Right atrium auricular region (tissue), 2 donors: ENCODE measurements at places on chromosomes 5 and 9.

DNA sequence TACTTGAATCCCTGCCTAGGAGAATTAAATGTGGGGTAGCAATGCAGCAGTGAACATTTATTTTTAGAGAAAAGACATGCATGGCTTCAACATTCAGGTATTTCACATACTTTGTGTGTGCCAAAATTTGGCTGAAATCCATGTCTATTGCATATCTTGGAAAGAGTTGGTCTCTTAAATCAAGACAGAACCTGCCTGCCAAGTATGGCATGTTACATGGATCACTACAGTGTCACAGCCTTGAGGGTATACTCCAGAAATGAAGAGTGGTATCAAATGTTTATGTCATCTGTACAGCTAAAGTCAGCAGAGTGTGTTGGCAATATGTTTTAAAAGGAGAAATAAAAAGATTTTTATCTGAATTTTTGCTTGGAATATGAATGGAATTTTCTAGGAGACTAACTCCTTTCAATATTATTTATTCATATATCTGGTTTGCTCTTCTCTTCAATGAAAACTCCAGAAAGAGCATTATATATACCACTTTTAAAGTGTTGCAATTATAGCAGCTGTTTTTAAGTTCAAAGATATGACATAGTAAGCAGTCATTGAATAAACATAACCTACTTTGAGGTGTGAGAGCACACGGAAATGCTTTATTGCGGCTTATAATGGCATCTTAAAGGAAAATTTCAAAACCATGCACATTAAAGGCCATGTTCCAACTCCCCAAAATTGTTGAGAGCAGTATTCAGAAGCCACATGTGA is 95.4 kb upstream of the MINAR2 start:
- H3K27me3 ChIP-seq, result no peaks in the 10 kb centered on the region
- no peak for DNase-seq
- no peaks in the 10 kb centered on the region for H3K36me3 ChIP-seq
- H3K4me3 ChIP-seq, result no peak overlapping the region

DNA sequence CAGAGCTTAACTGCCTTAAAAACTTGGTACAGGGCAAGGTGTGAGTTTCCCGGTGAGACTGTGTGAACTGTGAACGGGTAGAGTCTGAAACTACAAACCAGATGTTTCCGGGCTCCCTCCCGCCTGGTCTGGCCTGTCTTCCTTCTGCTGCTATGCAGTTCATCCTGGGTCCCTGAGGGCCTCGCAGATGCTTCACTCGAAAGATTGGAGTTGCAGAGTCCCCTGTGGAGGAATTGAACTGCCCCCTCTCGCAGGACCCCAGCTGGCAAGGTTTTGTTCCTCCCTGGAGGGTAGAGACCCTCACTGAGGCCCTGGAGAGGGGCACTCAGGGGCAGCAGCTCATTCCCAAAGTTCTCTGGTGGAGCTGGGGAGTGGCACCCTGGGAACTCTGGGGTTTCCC is 533 bp downstream of the DCANP1 start:
- DNase-seq, result peak; percentile 28
- H3K27ac ChIP-seq, result no peak overlapping the region
- no peaks in the 10 kb centered on the region for H3K27me3 ChIP-seq
- no peak overlapping the region for H3K4me3 ChIP-seq

DNA sequence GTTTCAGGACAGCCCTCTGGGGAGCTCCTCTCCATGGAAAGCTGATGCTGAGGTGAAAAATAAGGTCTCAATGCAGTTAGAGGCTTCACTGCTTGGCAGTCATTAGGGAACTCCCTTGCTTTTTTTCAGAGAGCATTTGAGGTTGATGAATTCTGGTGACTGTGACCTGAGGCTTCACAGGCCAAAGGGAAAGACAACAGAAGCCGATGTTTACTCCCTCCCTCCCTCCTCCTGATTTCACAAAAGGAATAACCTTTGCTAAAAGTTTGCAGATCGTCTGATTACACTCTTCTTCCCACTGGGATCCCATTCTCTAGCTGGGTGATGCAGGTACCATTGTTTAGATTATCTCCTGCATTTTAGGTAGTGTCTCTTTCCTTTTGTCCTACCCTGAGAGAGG is 329.4 kb downstream of the KIF4B start:
- no peaks in the 10 kb centered on the region for H3K36me3 ChIP-seq
- no peaks in the 10 kb centered on the region for H3K4me1 ChIP-seq
- H3K27ac ChIP-seq, result no peak overlapping the region

- H3K4me1 ChIP-seq, result peaks cover 11% of the 10 kb centered on the region
- H3K27me3 ChIP-seq, result no peaks in the 10 kb centered on the region
Measured at GRCh38 chr5:91365498-91365897, 17.6 kb downstream of the ARRDC3 start.

GRCh38 chr5:74570250-74570649 is 70.3 kb downstream of the ENC1 start:
- H3K4me3 ChIP-seq, result no peak overlapping the region
- H3K36me3 ChIP-seq, result no peaks in the 10 kb centered on the region
- H3K27ac ChIP-seq, result no peak overlapping the region

DNA sequence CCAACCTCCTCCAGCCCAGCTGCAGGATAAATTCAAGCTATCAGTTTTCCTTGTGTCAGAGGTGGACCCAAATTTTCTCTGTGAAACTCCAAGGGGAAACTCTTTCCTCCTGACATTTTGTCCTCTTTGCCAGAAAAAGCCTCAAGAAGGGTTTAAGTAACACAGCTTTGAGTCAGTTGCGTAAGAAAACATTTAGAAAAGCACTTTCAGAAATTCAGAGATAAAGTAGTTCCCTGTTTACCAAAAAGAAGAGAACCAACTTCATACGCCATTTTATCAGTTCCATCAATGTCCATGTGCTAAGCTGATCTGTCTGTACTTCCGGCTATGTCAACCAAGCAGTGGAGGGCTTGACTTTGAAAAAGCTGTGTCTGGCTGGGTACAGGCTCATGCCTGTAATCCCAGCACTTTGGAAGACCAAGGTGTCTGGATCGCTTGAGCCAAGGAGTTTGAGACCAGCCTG is 19.9 kb upstream of the SUSD1 start:
- H3K27ac ChIP-seq, result peak overlapping the region; percentile 72
- H3K27me3 ChIP-seq, result no peaks in the 10 kb centered on the region

- peak overlapping the region; percentile 50 for H3K27ac ChIP-seq
- DNase-seq, result no peak
- H3K4me1 ChIP-seq, result no peaks in the 10 kb centered on the region
- no peaks in the 10 kb centered on the region for H3K36me3 ChIP-seq
Measured at GRCh38 chr9:36149197-36149596, 12.7 kb downstream of the GLIPR2 start.

- no peak for DNase-seq
- H3K36me3 ChIP-seq, result no peaks in the 10 kb centered on the region
- H3K27me3 ChIP-seq, result no peaks in the 10 kb centered on the region
- no peak overlapping the region for H3K27ac ChIP-seq
- H3K4me1 ChIP-seq, result no peaks in the 10 kb centered on the region
- no peak overlapping the region for H3K4me3 ChIP-seq
Measured at GRCh38 chr9:132506977-132507669, 75.3 kb upstream of the BARHL1 start.
